ENCODE measurements at places on chromosomes 13 and 19. TPM values are rescaled to one million over a fixed set of nuclear protein-coding genes. Genes with fewer than 3 reads are reported as not detected.

IFNL1 gene
- not detected for total RNA-seq

- no peak for DNase-seq
Measured at GRCh38 chr13:72062566-72062965, 195.6 kb upstream of the DACH1 start.

- DNase-seq, result peak; percentile 61
Measured at GRCh38 chr19:1651568-1652291, 685 bp downstream of the TCF3 start.

- DNase-seq, result peak; percentile 58
Measured at GRCh38 chr19:45164577-45165335, 4.0 kb upstream of the NKPD1 start.

All from left ventricle myocardium superior (tissue), 1 donor.